Dermis blood vessel endothelial cell (primary cell): ENCODE measurements at places on chromosomes 1 and 21. TPM values are rescaled to one million over a fixed set of nuclear protein-coding genes. Genes with fewer than 3 reads are reported as not detected.

The ST6GALNAC5 gene
- not detected in 2 replicates for total RNA-seq

The DNM3 gene
- total RNA-seq: 4.2 and 8.2 TPM in 2 replicates

The RGS8 gene
- total RNA-seq: not detected in 2 replicates

The CELA2B gene
- not detected in 2 replicates for total RNA-seq

The UBR4 gene
- 95.1 and 172 TPM in 2 replicates for total RNA-seq

The YTHDF2 gene
- 94.1 and 103 TPM in 2 replicates for total RNA-seq

The PTPN7 gene
- 0.09 and 0.68 TPM in 2 replicates for total RNA-seq

The LHX8 gene
- total RNA-seq: not detected in 2 replicates

The ACTL8 gene
- not detected in 2 replicates for total RNA-seq

The SLAMF9 gene
- total RNA-seq: not detected in 2 replicates

The ITGB2 gene
- total RNA-seq: 0.05 and 0.34 TPM in 2 replicates

The CBR3 gene
- 5.8 and 6.8 TPM in 2 replicates for total RNA-seq

The OR2T33 gene
- total RNA-seq: not detected in 2 replicates
